ENCODE measurements at places on chromosomes 3 and 15.
A peak's percentile ranks its signal among the peaks of the same experiment; 100 is the strongest.

DNA sequence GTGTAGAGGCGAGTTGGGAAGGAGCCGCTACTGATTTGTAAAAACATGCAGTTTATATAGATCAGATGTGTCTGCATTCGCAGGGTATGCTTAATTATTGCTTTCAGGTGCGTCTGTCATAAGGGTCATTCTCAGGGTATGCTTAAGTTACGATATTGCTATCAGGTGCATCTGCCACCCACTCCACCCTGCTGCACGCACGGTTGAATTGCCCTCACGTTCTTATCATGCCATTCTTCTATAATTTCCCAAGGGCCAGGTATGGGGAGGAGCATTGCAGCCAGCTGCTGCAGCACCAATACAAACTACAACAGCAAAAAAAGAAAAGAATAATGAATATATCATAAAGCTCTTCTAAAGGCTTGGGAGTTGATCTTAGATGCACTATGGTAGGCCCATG, 230.0 kb downstream of the KBTBD8 start:
- no peak for DNase-seq

- no peak for DNase-seq
Observed at GRCh38 chr3:136135039-136135802, 60.9 kb downstream of the MSL2 start.

GRCh38 chr3:107662124-107662507, 139.4 kb downstream of the BBX start:
- no peak for DNase-seq

DNA sequence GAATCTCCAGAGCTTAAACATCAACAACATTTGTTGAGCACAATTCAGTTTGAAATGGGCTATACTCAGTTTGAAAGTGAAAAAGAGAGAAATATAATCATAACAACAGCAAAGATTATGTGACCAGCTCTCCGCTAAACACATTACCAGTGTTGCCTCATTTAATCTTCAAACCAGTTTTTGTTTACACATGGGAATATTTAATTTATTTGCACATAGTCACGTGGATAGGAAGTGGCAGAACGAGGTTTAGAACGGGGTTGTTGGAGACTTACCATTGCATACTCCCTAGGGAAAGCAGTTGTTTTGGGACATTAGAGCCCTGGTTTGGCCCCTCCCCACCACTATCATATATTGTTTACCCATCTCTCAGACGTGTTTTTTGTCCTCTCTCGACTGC, 77.2 kb downstream of the IL1RAP start:
- no peak for DNase-seq

DNA sequence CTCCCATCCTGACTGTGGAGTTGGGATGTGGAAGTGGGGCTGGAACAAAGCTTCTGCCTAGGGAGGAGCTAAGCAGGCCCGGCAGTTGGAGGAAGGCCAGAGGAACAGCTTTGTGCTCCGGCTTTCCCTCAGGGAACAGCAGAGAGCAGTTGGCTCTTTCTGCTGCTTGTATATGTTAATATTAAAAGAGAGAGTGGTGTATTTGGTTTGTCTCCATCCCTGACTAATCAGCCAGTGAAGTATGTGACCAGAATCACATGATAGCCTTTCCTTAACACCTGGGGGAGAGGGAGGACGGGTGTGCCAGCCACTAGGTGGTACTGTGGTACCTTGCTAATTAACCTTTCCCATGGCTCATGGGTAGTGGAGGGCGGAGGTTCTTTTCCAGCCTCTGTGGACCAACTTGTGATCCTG, 10.0 kb downstream of the EIF2B5 start:
- peak; percentile 27 for DNase-seq

- no peak for DNase-seq
Observed at GRCh38 chr3:84974347-84974746, 15.6 kb downstream of the CADM2 start.

- DNase-seq, result no peak
Observed at GRCh38 chr3:150786791-150787190, 23.8 kb upstream of the SIAH2 start.

GRCh38 chr3:104596551-104596950, 770.2 kb upstream of the ALCAM start:
- peak; percentile 1 for DNase-seq

- DNase-seq, result no peak
Observed at GRCh38 chr3:143040261-143040879, 39.0 kb downstream of the U2SURP start.

DNA sequence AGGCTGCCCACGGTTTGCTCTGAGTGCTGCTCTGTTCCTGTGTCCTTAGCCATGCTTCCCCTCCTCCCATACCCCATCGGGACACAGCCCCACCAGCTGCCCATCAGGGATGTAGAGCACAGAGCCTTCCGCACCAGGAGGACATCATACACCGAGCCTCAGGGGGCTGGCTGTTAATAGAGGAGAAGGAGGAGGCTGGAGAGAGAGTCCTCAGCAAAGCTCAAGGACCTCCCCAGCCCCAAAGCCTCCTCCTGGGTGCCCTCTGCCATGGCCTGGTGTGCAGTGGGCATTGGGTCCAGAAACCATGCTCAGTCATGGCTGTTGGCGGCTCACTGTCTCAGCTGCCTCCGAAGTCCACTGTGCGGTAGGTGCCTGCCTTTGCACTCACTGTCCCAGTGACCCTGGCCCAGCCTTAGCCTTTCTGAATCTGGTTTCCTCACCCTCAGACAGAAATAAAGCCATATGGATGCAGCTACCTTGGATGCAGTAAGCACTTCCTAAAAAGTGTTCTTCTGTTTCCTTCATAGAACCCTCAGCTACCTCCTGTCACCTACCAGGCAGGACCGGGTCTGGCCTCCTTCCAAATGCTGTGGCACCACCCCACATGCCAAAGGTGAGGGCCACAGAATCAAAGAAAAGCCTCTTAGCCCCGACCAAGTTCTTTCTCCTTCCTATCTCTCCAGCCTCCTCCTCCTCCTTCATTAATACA, 53.9 kb downstream of the ACAD9 start:
- no peak for DNase-seq

DNA sequence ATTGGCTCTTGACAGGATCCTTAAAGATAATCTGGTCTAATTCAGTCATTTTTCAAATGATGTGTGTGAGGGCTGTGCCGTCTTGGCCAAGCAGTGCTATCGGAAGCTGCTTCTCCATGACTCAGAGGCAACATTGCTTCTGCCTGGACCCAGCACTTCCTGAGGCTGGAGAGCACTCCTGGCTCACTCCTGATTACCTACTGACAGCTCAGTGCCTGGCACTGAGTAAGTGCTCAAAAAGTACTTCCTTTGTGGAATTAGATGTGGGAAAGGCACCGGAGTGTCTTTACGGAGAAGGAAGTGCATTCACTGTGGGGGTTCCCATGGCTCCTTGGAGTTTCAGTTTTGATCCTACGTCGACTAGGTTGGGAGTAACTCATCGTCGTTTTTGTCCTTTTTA, 86.9 kb upstream of the UBE3A start:
- DNase-seq, result no peak

DNA sequence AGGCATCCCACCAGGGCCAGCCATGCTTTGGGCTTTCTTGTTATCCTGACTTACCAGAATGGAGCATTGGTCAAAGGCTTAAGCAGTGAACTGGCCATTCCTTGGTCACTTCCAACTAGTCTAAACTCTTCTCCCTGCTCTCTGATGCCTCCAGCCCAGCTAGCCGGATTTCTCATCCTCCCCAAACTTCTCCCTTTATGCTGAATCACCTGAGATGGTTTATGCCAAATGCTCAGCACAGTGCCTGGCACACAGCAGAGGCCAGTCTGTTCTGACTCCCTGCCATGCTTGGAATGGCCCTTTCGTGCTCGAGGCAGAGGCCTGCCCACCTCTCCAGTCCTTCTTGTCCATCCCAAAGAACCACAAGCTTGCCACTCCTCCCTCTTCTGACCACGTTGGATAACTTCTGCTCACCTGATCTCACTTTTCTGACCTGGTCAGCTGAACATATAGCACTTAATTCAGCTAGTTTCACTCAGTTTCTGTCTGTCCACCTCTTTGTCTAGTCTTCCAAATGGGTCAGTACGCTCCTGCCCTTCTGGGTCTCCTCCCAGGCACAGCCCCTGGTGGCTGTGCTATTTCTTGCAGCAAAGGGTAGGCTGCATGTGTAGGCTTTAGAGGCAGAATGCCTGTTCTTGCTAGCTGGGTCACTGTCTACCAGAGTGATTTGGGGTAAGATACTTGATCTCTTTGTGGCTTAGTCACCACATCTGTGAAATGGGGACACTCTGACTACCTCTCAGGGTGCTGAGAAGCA, 2.2 kb upstream of the RBP1 start:
- DNase-seq, result no peak

GRCh38 chr15:60634815-60635214, 155.9 kb upstream of the ICE2 start:
- DNase-seq, result no peak

- DNase-seq, result no peak
Observed at GRCh38 chr15:42053010-42053409, 32.2 kb upstream of the PLA2G4E start.

GRCh38 chr3:6281662-6282061, 579.3 kb upstream of the GRM7 start:
- no peak for DNase-seq

DNA sequence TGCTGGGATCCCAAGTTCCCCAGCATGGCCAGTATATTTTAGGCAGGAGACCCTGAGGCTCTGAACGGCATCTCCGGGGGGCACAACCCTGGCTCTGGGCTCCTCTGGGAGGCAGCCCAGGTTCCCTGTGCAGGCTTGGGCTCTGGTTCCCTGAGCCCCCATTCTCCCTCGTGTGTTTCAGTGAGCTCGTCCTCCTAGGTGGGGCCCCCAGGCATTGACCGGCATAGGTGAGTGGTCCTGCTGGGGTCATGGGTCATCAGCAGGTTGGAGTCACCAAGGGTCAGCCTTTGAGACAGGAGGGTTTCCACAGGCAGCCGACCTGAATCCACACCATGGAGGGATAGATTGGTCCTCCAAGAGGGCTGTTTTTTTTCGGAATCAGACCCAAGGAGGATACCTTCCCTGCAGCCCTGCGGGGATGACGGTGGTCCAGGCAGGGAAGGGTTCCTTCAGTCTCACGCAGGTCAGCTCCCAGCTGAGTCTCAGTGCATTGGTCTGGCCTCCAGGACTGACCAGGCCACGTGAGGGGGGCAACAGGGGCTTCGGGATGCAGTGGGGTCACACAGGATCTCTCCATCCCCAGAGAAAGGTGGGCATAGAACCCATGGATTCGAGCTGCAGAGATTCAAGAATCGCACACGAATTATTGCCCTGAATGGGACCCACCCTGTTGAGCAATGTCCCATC, 226.0 kb downstream of the SNRPN start:
- DNase-seq, result no peak

DNA sequence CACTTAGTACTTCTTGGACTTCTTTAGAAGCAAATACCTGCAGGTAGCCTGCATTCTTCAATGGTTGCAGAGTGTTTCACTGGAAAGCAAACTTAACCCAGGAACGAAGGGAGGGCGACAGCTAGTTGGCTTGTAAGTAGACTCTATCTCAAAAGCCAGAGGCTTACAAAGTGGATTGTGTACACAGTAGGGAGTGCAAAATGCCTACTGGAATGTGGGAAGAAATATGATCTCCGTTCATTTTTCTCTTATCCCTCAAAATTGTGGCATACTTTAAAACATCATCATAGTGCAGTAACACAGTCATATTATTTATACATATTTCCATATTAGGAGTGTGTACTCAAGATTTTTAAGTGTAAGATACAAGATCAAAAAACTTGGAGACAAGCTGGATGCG, 155.7 kb downstream of the LIPC start:
- DNase-seq, result no peak

GRCh38 chr3:107942244-107942643, 148.6 kb downstream of the CD47 start:
- DNase-seq, result peak; percentile 4

- no peak for DNase-seq
Observed at GRCh38 chr15:50083424-50084025, 35.5 kb downstream of the ATP8B4 start.

GRCh38 chr3:112017091-112017490, 17.4 kb upstream of the TMPRSS7 start:
- DNase-seq, result no peak

DNA sequence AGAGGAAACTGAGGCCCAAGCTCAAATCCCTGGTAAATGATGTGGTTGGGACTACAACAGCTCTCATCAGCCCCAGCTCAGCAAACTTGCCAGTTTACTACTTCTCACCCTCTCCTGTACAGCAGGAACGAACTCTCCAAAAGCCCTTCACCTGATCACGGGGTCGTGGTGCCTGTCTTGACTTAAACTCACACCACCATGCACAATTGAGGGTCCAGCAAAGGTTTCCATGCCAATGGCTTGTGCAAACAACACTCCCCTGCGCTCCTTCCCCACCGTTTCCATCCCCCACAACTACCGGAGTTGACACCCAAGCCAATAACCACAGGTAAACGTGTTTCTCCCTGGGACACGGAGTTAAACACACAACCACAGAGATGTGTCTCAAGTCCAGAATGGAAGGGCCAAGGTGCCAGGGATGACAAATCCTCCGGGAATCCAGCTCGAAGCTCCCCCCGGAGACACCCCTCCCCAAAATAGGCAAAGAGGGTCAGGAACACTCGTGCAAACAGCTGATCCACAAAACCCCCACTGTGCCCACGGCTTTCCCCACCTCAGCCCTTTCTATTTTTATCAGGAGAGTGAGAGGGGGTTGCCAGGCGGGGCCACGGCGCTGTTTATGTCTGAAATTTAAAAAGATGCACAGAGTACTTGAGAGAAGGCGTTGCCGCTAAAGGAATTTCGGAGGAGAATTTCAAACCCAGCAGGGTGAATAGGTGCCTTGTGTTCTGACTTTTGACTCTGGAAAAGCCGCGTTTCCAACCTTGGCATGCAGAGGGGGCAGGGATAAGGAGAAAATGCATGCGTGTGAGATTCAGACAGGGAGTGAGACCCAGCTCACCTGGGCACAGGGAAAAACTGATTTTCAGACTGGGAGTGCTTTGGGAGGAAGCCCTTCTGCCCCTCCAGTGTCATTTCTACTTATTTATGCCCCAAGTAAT, 10.6 kb upstream of the ACAN start:
- DNase-seq, result no peak

- DNase-seq, result no peak
Observed at GRCh38 chr3:66476852-66477381, 23.9 kb downstream of the LRIG1 start.

- no peak for DNase-seq
Observed at GRCh38 chr3:71511446-71511845, 72.1 kb downstream of the FOXP1 start.

DNA sequence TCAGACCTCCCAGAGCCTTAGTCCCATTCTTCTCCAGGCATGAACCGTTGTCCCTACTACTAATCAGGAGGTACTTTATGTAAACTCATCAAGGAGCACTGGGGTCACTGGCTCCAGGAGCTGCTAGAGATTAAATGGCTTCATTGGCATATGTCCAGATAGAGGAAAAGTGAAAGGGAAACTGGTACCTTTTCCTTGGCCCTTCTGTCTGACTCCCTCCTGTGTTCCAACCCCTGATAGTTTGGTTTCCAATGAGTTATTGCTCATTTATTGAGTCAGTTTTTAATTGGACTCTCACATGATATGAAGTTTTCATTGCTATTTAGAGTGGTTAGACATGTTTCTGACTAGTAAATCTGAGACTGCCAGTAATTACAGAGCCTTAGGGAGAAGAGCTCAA, 130.5 kb upstream of the BFSP2 start:
- no peak for DNase-seq
